ENCODE measurements at places on chromosomes 13 and 19.

- DNase-seq = peak; percentile 73
Observed at GRCh38 chr19:10390652-10391286, 10.4 kb upstream of the TYK2 start.

- DNase-seq = peak; percentile 94
Observed at GRCh38 chr19:13847407-13848339, 29.3 kb upstream of the NANOS3 start.

GRCh38 chr13:57857945-57858344 is 226.4 kb downstream of the PCDH17 start:
- no peak for DNase-seq

GRCh38 chr13:91721413-91721812 is 323.0 kb downstream of the GPC5 start:
- no peak for DNase-seq

GRCh38 chr19:9711815-9712214 is 36.9 kb upstream of the ZNF562 start:
- DNase-seq = no peak

- no peak for DNase-seq
Observed at GRCh38 chr13:26651234-26651633, 93.8 kb downstream of the WASF3 start.

DNA sequence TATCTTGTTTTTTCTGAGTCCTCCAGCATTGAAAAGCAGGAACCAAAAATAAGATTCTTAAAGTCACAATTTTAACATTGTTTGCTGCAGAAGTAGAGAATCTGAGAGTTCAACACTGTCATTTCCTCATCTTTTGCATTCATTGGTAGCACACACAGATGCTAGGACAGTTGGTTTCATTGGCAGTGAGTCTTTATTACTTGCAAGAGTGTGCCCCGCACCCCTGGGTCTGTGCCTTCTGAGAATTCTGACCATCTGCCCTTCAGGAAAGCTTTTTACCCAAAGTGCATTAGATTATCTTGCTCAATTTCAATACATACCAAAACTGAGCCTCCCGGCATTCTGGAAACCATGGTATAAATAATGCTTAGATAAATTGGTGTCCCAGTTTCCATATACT is 247.7 kb upstream of the SLITRK1 start:
- no peak for DNase-seq

DNA sequence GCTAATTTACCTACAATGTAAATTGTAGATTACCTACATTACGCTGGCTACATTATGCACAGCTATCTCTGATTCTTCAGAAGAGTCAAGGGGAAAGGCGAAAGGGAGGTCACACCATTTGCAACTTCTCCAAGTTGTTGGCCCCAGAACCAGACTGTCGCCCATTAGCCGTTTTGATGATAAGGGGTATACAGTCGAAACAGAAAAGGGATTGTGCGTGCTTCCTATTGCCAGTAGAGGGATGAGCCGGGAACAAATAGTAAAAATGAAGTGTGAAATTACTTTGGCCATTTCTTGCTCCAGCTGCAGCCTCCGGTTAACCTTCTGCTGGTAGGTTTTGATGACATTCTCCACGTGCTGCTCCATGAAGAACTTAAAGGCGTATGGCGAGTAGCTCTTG is 73.8 kb downstream of the LATS2 start:
- no peak for DNase-seq

DNA sequence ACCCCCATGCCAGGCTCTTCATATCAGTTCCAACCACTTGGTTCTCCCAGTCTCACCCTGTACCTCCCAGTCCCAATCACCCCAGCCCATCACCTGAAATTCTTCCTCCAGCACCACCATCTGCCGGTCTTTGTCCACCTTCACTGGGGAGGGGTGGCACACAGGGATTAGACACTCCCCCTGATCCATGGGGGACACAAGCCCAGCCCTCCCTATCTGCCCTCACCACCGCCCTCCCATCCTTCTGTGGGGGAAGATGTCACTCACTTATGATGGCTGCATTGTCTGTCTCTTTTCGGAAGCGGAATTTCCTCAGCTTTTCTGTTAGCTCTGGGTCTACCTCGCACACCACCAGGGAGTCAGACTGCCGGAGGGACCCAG is 685 bp downstream of the GMFG start:
- DNase-seq = no peak

DNA sequence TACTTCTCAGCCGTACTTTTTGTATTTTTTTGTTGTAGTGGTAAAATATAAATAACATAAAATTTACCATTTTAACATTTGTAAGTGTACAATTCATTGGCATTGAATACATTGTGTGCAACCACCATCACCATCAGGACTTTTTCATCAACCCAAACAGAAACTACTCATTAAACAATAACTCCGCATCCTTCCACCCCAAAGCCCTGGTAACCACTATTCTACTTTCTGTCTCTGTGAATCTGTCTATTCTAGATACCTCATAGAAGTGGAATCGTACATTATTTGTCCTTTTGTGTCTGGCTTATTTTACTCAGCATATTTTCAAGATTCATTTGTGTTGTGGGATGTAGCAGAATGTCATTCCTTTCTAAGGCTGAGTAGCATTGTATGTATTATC is 38.5 kb downstream of the USPL1 start:
- DNase-seq = no peak

- no peak for DNase-seq
Observed at GRCh38 chr13:54614726-54615125, 1586.1 kb downstream of the OLFM4 start.

DNA sequence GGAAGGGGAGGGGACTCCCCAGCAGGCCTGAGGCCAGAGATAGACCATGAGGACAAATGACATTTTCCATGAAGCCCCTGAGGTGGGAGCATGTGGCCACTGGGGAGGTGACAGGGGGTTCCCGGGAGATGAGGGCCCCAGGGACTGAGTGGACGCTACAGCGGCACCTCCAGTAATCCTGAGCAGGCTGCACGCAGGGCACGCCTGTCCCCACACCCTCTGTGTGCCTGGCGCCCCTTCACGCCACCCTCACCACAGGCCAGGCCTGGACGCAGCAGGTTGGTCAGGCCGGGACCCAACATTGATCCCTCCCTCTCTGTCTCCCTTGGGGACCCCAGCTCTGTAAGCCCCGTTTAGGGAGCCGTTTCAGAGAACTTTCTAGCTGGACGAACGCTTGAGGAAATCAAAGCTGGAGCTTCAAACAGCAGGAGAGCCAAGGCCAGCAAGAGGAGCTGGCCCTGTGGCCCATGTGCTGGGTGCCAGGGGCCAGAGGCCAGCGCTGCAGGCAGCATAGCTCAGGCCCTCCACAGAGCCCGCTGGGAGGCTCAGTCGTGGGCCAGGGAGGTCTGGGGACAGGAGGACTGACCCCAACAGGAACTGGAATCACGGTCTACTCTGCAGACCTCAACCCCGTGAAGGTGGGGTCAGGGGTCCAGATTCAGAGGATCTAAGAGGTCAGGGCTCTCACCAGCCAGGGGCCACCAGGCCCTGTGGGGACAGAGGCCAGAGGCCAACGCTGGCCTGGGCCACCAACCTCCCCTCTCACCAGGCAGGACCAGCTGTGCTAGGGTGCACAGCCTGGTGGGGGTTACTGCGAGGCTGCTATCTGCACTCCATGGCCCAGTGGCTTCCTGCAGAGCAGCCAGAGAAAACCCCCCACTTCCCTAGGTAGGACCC is 14.6 kb downstream of the LSM4 start:
- no peak for DNase-seq

DNA sequence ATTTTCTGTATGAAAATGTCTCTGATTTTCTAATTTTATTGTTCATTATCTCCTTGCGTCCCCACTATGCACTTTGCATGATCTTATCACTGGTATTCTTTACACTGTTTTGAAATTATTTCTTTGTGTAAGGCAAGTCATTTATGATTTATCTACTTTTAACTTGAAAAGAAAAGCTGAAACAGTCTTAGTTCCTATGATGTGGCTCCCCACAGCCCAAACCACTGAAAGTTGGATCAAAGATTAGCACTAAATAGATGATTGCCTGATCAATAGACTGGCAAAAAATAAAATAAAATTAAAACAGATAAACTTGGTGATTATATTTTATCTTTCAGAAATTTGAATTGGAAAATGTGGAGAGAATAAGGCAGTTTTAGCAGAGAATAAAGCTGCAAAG is 1101.9 kb downstream of the PCDH9 start:
- no peak for DNase-seq

DNA sequence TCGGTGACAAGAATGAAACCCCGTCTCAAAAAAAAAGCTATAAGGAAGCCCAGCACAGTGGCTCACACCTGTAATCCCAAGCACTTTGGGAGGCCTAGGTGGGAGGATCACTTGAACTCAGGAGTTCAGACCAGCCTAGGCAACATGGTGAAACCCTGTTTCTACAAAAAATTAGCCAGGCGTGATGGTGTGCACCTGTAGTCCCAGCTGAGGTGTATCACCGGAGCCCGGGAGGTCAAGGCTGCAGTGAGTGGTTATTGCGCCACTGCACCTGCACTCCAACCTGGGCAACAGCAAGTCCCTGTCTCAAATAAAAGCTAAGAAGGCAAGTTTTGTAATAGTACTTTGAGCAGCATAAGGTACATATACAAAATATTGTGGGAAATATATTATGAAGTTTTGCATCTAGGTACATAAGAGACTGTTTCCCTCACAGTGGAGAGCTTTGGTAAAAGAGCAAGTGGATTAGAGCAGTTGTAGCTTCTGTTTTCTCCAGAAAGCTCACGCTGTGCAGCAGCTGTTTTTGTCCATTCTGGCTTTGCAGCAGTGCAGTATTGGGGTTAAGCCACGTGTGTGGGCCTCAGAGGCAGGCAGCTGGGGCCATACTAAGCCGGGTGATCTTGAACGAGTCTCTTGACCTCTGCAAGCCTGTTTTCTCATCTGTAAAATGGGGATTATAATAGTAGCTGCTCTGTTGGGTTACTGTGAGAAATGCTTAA is 35.4 kb downstream of the ARHGAP35 start:
- DNase-seq = no peak

- no peak for DNase-seq
Observed at GRCh38 chr13:101916108-101916774, 463.8 kb downstream of the ITGBL1 start.

- no peak for DNase-seq
Observed at GRCh38 chr19:2733930-2734588, 5.8 kb downstream of the SLC39A3 start.

DNA sequence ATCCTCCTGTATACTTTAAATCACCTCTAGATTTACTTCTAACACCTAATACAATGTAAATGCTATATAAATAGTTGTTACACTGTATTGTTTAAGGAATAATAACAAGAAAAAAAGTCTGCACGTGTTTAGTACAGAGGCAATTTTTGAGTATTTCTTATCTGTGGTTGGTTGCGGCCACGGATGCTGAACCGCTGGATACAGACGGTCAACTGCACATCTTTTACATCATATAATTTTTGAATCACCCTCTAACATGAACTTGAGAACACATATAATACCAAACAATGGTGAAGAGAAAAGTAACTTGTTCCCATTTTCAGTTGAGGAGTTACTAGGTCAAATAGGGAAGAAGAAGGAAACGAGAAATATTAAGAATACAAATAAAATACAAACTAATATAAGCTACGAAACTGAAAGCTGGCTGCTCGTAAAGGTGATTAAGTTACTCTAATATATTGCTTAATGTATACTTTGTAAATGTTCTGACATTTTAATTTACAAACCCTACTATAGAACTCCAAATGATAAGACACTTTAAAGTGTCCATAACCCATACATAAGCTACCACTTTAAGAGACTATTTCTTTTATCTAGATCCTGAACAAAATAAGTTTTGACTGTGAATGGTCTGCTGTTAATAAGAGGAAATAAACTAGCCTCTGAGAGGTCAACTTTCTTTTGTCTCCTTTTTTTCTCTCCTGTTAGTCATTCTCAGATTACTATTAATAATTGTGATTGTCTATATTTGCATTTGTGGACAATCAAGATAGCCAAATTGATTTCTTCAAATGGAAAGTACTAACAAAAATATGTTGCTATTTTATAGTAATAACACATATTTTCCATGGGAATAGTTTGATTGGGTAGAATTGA is 457.4 kb downstream of the DIAPH3 start:
- no peak for DNase-seq

GRCh38 chr19:15871570-15871969 is 26.3 kb downstream of the CYP4F2 start:
- DNase-seq = peak; percentile 35

GRCh38 chr13:33721724-33722123 is 96.2 kb upstream of the RFC3 start:
- DNase-seq = no peak

DNA sequence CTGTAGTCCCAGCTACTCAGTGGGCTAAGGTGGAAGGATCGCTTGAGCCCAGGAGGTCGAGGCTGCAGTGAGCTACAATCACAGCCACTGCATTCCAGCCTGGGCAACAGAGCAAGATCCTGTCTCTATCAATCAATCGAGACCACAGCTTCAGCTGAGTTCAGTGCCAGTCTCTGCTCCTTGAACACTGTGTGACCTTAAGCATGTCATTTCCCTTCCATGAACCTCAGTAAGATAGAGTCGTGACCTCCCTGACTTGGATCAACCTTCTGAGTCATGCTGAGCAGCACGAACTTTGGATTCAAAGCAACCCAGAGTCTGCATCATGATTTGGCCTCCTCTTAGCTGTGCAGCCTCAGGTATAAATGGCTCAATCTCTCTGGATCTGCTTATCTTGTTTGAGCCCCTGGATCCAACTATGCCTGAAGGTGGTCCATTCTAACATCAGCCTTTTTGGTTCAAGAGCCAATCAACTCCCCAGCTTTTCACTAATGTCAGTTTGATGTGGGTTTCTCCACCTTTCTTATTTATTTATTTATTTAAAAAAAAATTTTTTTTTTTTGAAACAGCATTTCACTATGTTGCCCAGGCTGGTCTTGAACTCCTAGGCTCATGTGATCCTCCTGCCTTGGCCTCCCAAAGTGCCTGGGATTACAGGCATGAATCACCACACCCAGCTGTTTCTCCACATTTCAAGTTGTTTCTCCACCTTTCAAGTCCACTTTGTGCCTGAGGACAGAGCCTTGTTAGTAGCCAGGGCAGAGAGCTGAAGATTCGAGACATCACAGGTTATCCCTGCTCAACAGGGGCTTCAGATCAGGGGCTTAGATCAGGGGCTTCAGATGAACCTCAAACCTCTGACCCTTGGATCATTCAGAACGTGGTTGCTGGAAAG is 26.4 kb downstream of the PTPRS start:
- no peak for DNase-seq

GRCh38 chr13:29362849-29363604 is 232.5 kb downstream of the SLC7A1 start:
- DNase-seq = peak; percentile 10

GRCh38 chr19:53545271-53546065 is 7.5 kb downstream of the ZNF331 start:
- no peak for DNase-seq

DNA sequence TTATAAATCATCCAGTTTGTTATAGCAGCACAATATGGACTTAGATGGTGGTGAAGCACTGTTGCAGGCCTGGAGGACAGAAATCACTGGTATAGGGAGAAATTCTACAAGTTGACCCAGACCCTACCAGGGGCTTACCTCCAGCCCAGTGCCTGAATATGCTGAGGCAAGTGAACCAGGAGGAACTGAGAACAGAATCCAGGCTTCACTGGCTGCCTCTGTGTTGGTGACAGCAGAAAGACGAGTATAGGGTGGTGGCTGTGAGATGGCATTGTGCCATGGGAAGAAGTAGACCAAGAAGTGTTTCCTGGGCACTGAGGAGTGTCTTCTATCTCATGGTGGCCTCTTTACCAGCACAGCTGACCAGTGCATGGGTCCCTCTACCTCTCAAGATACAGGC is 15.9 kb upstream of the EID2 start:
- DNase-seq = no peak
